NCI-H2081 treated with DMSO at 0.1 percent for 48 hours (cell line): ENCODE measurements at places on chromosomes 16 and 17.

- DNase-seq, result no peak
These were observed 2.4 kb downstream of the VEZF1 start for GRCh38 chr17:57985675-57985974.

DNA sequence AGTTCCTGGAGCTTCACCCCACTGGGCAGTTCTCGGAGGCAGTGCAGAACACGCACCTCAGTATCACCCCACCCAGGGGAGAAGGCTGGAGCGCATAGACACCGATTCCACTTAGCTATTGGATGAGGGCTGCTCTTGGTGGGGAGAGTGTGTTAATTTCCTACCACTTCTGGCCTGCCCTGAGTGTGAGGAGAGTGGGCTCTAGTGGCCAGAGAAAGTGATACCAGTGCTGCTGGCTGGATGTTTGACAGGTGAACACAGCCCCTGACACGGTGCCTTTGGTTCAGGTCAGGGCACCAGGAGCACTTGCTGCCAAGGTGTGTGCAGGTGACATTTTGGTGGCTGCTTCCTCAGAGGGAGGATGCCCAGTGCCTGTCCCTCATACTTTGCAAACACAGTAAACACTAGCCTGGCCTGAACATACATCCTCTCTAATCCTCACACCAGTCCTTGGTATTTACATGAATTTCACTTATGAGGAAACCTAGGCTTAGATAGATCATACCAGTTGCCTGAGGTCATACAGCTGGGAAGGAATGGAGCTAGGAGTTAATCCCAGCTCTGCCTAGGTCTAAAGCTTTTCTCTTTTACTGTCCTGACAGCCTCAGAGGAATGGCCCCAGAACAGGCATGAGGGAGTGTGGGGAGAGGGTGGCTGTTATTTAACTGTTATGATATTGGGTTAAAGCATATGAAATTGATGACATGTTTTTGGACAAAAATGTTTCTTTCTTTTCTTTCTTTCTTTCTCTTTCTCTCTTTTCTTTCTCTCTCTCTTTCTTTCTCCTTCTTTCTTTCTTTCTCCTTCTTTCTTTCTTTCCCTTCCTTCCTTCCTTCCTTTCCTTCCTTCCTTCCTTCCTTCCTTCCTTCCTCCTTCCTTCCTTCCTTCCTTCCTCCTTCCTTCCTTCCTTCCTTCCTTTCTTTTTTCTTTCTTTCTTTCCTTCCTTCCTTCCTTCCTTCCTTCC is 21.0 kb upstream of the ITGAX start:
- DNase-seq, result no peak

- DNase-seq, result peak; percentile 78
These were observed 452.1 kb downstream of the WWOX start for GRCh38 chr16:78551487-78552085.

DNA sequence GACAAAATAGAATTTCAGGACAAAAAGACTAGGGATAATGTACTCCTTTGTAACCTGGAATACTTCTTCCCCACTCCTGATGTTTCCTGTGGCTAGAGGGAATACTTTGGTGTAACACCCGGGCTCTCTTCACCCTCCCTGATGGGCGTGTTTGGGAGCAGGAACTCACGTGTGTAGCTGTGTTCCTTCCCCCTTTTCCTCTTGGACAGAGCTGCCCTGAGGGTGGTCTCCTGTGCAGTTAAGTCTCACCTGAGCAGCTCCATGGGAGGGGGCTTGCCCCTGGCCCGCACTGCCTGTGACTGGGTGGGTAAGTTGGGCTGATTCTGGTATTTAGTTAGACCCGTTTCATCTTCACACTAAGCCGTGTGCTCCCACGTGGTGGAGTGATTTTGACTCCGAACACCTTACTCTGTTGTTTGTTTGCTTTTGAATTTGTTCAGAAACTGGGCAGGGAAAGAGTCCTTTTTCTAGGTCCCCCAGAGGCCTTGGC is 87.9 kb downstream of the OR1D5 start:
- DNase-seq, result peak; percentile 21

GRCh38 chr17:82883419-82884031 is 43.7 kb upstream of the ZNF750 start:
- no peak for DNase-seq

GRCh38 chr17:75996665-75997590 is 3.7 kb upstream of the CDK3 start:
- no peak for DNase-seq

DNA sequence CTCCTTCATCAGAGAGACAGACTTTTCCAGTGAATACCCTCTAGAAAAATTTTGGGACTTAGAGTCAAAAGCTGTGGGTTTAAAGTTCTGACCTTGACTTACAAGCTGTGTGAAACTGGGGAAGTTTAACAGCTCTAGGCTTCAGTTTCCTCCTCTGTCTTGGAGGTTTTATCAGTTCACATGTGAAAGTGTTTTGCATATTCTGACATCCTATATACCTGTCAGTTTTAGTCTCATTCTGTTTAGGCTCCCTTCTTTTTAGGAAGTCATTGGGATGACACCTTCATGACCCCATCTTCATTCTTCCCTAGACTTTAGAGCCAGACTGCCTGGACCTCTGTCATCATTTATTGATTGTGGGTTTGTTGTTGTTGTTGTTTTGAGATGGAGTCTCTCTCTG is 44.4 kb downstream of the YPEL2 start:
- no peak for DNase-seq

DNA sequence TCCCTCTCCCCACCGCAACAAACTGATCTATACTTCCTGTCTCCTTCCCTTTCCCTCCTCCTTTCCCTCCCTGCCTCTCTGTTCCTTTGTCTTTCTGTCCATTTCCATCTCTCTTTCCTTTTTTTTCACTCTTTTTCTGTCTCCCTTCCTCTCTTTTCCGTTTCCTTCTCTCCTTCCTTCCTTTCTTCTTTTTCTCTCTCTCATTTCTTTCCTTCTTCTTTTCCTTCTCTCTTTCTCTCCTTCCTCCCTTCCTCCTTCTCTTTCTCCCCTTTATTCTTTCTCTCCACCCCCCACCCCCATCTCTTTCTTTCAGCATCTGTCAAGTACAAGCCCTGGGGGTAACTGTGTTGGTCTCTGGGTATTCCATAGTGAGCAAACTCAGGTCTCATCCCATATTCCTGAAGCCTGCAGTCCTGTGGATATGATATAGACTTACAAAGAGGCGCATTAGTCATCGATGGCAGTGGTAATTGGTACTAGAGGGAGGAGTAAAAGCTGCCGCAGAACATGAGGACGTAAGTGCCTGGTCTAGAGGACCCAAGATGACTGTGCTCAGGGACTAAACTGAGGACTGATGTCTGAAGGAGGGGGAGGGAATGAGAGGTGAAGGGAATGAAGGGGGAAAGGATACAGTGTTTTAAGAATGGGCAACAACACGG is 50.4 kb downstream of the VAT1L start:
- DNase-seq, result no peak

- no peak for DNase-seq
These were observed 27.1 kb downstream of the PPL start for GRCh38 chr16:4909825-4910224.

GRCh38 chr16:66511602-66512271 is 38.2 kb downstream of the TK2 start:
- no peak for DNase-seq

- no peak for DNase-seq
These were observed 30.8 kb downstream of the FOXL1 start for GRCh38 chr16:86609115-86609514.

- no peak for DNase-seq
These were observed 5.5 kb upstream of the MNT start for GRCh38 chr17:2406271-2406902.

DNA sequence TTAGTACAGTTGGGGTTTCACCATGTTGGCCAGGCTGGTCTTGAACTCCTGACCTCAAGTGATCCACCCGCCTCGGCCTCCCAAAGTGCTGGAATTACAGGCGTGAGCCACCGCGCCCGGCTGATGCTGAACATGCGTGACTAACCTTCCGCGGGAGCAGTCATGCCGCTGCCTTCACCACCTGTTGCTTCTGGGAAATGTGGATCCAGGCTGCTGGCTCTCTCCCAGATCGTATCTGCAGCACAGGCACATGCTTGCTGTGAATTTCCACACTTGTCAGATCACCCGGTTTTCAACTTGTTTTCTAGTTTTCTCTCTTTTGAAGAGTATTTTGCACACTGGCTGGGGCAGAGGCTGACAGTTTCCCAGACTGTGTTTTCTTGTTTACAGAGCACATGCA is 97.9 kb downstream of the ADCY9 start:
- no peak for DNase-seq

- DNase-seq, result no peak
These were observed 205.2 kb upstream of the NLRP1 start for GRCh38 chr17:5789528-5789927.

- DNase-seq, result no peak
These were observed 15.0 kb upstream of the MYLK3 start for GRCh38 chr16:46763147-46763546.

GRCh38 chr16:79725051-79725450 is 124.5 kb upstream of the MAF start:
- no peak for DNase-seq

DNA sequence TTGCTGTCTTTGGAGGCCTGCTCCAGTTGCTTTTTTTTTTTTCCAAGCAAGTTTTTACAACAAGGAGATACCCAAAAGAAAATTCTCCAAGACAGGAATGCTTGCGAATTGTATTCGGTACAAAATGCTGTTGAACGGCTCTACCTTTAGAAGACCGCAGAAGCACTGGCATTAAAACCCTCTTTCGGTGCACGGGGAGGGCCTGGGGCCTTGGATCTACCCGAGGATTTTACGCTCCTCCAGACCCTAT is 1.3 kb upstream of the HELZ start:
- DNase-seq, result no peak

GRCh38 chr17:76461765-76462555 is 5.4 kb upstream of the AANAT start:
- no peak for DNase-seq

DNA sequence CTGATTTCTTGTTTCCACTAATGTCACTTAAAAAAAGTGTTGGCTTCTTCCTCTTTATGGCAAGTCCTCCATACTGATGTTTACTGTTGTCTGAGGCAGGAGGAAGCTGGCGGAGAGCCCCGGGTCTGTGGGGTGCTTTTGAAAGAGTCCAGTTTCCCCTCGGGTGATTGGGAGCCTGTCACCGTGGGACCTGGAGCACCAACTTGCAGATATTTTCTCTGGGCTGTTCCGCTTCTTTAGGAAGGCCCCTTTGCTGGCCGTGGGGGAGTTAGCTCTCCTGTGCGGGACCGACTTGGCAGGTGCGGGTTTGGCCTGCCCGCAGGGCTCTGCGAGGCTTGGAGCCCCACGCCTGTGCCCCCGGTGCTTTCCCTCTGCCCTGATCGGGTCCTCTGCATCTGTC is 3.1 kb downstream of the BANP start:
- DNase-seq, result no peak

DNA sequence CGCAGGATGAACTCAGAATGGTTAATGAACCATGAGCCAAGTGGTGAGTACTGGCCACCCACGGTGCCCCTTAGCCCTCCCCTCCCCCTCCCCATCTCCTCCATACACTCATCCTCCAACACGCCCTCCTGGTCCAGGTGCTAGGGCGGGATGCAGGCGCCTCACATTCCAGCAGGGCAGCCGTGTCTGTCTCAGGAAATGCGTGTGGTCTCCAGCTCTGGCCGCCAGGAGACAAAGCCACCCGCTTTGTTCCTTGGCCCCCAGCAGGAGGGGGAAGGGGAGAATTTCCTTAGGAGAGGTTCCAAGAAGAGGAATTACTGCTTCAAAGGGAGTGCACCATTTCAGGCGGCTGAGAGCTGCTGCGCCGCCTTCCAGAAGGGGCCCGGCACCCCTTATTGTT is 29.7 kb upstream of the RMI2 start:
- DNase-seq, result no peak

DNA sequence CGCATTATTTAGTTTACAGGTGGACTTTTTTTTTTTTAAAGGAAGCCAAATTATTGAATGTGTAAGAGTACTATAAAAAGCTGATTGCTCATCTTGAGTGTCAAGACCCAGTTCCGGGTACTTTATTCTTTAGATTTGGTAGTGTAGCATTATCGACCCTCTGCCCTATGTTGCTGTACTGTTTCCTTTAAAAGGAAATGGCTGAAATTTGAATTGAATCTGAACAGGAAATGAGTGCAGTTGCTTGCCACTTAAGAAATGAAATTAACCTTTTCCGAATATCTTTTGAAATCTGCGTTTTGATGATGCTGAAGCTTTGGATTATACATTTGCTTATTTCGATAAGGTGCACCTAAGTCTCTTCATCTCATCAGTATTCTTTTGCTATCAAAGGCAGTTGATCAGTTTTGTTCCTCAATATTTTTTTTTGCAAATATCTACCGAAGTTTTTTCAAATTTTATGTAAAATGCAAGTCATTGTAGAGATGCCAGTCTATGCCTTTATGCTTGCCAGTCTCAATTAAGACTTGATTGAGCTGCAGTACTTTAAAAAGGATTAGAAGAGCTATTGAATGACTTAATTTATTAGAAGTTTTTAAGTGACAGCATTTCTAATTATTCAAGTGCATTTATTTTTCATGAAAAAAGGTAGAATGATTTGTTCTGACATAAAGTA is 1.8 kb downstream of the GGNBP2 start:
- DNase-seq, result no peak
